Fibroblast of skin of scalp (primary cell): ENCODE measurements at places on chromosomes 3 and 15.

GRCh38 chr3:54928046-54928770 lies at the start of gene LRTM1:
Gene LRTM1, minus strand, starts transcription at chr3:54928059. Its CDS starts 148 bp downstream, at chr3:54927911.
- no peak for DNase-seq

- no peak for DNase-seq
Observed at GRCh38 chr3:126556637-126557414, 1.9 kb downstream of the C3orf22 start.

GRCh38 chr15:75042730-75043508 lies 19.5 kb downstream of the PPCDC start:
- DNase-seq, result peak; percentile 52

DNA sequence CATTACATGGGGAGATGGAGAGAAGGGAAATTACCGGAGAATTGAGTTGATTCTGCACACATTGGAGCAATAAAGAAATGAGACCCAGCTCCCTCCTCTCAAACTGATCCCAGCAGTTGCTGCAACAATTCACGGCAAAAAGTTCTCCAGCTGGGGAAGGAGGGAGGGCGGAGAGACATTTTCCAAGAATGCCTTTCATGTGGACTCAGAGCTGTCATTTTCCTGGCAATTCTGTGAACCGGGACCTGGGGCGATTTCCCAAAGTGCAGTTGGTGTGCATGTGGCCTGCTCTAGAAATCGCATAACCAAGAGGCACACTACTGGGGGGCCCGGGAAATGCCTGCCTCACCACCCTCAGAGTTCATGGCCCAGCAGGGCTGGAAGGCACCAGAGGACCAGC lies 48.7 kb upstream of the IREB2 start:
- DNase-seq, result peak; percentile 58

- DNase-seq, result no peak
Observed at GRCh38 chr3:142065344-142065743, 84.0 kb downstream of the TFDP2 start.

DNA sequence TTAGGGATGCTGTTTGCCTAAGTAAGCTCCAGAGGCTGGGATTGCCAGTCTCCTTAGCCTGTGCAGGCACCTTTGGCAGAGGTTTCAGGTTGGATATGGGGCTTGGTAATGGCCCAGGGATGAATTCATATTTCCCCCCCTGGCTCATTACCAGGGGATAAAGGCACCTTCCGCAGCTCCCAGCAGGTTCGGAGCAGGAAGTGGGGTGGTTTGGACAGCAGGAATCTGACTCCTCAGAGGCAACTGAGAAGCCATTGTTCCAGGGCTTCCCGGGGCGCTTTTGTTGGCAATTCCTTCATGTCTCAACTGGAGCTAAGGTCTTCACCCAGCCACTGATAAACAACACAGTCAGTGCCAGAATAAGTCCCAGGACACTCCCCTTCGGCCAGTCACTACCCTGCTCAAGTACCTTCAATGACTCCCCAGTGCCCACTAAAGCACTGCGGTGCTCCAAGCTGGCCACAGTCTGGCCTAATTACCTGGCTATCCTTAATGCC lies 85.3 kb upstream of the SLC6A6 start:
- DNase-seq, result no peak

DNA sequence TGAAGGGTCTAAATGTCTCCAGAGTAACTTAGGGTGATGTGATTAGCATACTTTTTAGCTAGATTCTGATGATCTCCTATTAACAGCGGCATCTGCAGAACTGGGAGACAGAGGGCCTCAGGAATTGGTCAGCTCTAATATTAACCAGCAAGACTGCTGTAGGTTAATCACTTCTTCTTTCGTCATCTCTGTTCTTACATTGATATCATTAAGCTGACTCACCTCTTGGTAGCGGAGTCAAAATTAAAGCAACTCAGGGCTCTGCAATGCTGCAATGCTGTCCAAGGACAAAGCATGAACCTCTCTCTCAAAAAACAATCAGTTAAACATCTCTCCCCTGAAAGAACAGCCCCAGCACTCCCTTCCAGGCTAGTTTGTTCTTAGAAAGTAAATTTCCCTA lies 57.5 kb upstream of the TRA2B start:
- no peak for DNase-seq

DNA sequence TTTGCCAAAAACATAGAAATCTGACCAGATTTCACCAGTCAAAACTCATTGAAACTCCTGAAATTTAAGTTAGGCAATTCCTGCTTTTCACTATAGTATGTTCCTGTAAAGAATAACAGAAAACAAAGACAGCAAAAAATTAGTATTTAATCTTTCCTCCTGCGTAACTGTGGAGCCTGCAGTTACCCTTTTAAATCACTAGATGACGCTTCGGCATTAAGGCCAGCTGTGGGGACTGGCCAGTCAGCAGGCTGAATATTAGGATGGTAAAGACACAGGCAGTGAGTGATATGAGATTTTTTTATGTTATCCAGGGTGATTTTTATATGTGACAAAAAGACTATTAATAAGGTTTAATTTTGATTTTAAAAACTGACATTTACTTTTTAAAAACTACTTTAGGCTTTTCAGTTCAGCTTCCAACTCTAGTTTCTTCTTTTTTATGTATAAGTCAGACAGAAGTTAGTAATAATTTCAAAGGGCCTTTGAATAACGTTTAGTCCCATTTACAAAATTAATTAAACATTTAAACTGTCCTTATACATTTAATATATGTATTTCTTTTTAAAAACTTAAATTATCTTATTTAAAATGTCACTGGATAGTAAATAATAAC lies 165.1 kb downstream of the PPM1L start:
- peak; percentile 57 for DNase-seq

DNA sequence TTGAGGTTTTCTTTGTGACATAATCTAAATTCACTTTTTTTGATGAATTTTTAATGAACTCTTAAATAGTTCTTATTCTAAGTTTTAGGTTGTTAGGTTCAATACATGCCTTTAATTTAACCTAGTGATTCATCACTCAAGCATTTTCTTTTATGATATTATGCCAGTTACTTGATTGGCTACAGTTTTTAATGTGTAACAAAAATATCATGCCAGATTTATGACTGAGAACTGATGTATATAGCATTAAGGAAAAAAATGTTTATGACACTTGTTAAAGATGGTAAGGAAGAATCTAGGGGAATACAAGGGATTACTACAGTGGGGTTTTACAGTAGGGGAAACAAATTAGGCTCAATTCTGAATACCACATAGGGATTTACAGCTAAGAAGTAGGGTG lies 103.1 kb downstream of the VGLL3 start:
- DNase-seq, result peak; percentile 49

- DNase-seq, result peak; percentile 36
Observed at GRCh38 chr3:172321035-172321434, 127.2 kb downstream of the GHSR start.

- no peak for DNase-seq
Observed at GRCh38 chr3:142904639-142905436, 16.0 kb upstream of the PCOLCE2 start.

- DNase-seq, result peak; percentile 71
Observed at GRCh38 chr3:45178183-45179023, 32.2 kb upstream of the CDCP1 start.

DNA sequence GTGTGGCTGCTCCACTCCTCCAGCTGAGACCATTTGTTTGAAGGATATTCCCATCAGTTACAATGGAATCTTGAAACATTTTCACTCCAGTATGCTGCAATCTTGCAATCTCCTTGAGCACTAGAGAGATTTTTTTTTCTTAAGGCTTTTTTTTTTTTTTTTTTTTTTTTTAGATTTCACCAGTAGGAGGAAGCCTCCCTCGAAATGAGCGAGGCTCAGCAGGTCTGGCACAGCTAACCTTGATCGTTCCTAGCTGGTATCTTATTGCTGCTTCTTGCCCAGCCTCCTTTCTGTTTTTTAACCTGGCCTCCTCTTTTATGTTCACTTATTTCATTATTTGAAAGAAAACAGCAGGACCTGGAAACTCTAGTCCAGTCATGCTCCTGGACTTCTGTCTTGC lies 48.1 kb downstream of the RAP2B start:
- peak; percentile 23 for DNase-seq

GRCh38 chr15:49343546-49343945 lies 79.5 kb upstream of the FGF7 start:
- DNase-seq, result no peak

DNA sequence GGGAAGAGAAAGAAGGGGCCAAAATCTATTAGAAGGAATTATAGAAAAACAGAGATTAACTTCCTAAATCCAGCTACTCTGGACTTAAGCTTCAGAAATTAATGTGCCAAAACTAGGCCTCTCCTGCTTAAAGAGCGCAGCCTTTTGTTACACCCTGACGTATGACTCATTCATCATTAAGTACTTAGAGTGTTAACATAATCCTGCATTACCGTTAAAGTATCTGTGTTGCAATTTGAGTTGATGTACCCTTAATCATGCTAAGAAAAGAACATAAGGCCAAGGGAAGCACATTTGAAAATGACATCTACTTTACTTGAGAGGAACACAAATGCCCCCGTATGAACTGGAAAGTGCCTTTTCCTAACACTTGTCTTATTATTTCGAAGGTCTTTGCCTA lies 7.9 kb downstream of the HTR3D start:
- no peak for DNase-seq
